Muscle of arm (tissue), 14 donors: ENCODE measurements at places on chromosomes 6 and 20. TPM values are rescaled to one million over a fixed set of nuclear protein-coding genes. Genes with fewer than 3 reads are reported as not detected.

Gene ZC3H12D
- 0.10 TPM for polyA plus RNA-seq

Gene HEY2
- not detected for polyA plus RNA-seq

Gene ZNF322
- polyA plus RNA-seq: 17.8 TPM

GRCh38 chr6:79894939-79895338, 52.4 kb downstream of the ELOVL4 start:
- no peak for DNase-seq

GRCh38 chr6:13303668-13304017, 24.7 kb downstream of the TBC1D7 start:
- peak; percentile 66 for DNase-seq
